ENCODE measurements at places on chromosomes 4 and X. TPM values are rescaled to one million over a fixed set of nuclear protein-coding genes. Genes with fewer than 3 reads are reported as not detected.

The TXK gene
- polyA plus RNA-seq, result 70.0 TPM

The CORIN gene
- 0.06 TPM for polyA plus RNA-seq

The TCEAL3 gene
- 13.1 TPM for polyA plus RNA-seq

The DMP1 gene
- not detected for polyA plus RNA-seq

The SOX3 gene
- not detected for polyA plus RNA-seq

The HS6ST2 gene
- not detected for polyA plus RNA-seq

The MAOB gene
- polyA plus RNA-seq, result 0.43 TPM
